Astrocyte of the hippocampus (primary cell): ENCODE measurements at places on chromosomes 7 and 10.

- DNase-seq, result no peak
These were observed 30.2 kb upstream of the ZNF467 start for GRCh38 chr7:149803551-149804074.

- DNase-seq, result no peak
These were observed 93.8 kb downstream of the ADAM12 start for GRCh38 chr10:126294451-126294850.

GRCh38 chr7:88075216-88075615 lies 141.2 kb downstream of the ADAM22 start:
- DNase-seq, result no peak

- DNase-seq, result peak; percentile 49
These were observed at the start of gene MEOX2 for GRCh38 chr7:15686295-15686956. Gene MEOX2, minus strand, starts transcription at chr7:15686683. Its CDS starts 281 bp downstream, at chr7:15686402.

DNA sequence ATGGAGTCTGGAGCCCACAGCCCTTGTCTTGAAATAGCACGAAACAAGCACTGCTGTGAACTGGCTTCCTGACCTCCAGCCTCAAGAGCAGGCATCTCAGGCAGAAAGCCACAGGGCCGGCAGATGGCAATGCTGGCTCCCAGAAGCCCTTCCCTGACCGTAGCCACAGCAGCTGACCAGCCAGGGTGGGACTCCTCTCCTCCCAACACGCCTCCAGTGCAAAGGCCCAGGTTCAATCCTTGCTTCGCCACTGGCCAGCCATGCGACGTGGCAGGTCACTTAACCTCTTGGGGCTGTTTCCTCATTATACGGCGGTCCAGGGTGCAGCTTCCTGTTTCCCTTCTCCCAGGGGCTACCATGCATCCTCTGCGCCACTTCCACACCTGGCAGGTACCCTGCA lies 12.8 kb downstream of the PRKAG2 start:
- DNase-seq, result no peak

DNA sequence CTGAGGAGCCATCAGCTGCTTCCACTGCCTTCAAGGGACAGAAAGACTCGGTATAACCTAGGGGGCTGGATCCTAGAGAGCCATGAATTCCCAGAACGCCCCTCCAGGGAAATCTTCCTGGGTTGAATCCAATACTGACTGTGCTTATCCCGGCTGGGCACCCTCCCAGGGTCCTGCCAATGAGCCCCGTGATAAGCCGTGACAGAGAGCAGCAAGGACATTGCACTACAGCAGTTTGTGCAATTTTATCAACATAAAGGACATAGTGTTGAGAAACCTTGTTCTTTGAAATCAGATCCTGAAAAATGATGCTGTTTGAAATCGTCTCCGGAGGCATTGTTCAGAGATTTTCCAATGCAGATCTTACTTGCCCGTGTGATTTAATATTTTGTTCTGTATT lies 18.8 kb downstream of the AKR1B1 start:
- DNase-seq, result no peak

DNA sequence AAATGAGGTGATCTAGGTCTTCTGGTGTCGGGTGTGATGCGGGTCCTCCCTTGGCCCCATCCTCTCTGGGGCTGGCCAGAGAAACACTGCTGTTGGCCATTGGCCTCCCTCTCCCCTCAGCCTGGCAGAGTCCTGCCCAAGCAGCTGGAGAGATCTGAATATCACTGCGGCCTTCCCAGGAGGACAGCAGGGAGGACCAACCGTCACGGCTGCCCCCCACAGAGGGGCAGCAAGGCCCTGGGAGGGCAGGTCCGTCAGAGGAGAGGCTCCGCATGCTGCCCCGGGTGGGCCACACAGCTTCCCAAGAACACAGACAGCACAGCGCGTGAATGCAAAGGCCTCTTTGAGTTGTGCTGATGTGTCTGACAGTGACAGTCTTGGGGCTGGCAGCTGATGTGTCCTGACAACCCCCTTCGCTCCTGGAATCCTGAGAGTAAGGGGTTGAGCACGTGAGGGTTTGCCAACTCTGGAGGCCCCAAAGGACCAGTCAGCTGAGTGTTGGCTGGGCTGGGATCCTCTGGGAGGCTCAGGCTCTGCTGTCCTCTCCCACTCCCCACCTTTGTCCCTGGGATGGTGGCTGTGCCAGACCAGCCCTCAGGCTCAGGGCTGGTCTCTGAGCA lies 132.5 kb upstream of the UNC5B start:
- DNase-seq, result no peak

- DNase-seq, result no peak
These were observed 12.6 kb downstream of the CYP3A5 start for GRCh38 chr7:99667179-99667578.

DNA sequence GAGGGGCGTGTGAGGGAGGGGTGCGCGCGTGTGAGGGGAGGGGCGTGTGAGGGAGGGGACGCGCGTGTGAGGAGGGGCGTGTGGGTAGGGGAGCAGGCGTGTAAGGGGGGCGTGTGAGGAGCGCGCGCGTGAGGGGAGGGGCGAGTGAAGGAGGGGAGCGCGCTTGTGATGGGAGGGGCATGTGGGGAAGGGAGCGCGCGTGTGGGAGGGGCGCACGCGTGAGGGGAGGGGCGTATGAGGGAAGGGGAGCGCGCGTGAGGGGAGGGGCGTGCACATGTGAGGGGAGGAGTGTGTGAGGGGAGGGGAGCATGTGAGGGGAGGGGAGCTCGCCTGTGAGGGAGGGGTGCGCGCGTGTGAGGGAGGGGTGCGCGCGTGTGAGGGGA lies 19.1 kb downstream of the MXI1 start:
- peak; percentile 97 for DNase-seq

DNA sequence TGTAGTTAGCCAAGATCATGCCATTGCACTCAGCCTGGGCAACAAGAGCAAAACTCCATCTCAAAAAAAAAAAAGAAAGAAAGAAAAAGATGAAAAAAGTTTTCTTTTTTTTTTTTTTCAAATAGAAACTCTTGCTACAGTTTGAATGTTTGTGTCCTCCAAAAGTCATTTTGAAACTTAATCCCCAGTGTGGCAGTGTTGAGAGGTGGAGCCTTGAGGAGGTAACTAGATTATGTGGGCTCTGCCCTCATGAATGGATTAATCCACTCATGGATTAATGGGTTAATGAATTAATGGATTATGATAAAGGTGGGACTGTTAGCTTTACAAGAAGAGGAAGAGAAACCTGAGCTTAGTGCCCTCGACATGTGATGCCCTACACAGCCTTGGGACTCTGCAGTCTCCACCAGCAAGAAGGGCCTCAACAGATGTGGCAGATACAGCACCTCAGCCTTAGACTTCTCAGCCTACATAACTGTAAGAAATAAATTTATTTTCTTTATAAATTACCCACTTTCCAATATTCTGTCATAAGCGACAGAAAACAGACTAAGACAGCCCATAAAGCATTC lies 25.1 kb downstream of the CPEB3 start:
- no peak for DNase-seq

DNA sequence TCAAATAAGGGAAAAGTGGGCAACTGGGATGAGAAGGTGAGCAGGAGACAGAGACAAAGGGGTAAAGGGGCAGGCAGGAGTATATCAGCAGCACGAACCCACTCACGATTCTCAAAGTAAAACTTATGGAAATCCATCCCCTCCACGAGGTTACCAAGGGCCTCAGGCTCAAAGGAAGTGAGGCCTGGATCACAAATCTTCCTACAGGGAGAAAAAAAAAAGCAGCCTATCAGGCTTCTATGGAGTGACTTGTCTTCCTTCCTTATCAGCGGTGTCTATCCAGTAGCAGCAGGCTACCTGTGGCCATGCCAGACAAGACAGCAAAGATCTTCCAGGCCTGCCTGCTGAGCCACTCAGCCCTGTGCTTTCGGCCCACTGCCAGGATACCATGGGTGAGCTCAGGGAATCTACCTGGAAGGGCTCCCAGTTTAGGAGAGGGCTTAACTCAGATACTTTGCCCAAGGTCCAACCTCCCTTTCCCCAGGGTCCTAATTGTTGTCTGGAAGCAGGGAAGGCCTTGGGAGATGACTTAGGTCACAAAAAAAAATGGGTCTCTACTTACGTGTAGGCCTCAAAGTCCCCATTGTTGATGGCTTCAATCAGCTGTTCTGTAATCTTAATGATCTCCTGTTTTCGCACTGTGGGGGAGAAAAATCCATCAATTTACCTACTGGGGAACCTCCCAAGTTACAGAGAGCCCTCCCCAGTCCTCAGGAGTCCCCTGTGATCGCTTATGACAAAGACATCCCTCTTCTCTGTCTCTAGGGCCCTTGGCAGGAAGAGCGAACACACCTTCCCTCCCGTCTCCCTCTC lies 5.7 kb upstream of the NDST2 start:
- DNase-seq, result no peak

DNA sequence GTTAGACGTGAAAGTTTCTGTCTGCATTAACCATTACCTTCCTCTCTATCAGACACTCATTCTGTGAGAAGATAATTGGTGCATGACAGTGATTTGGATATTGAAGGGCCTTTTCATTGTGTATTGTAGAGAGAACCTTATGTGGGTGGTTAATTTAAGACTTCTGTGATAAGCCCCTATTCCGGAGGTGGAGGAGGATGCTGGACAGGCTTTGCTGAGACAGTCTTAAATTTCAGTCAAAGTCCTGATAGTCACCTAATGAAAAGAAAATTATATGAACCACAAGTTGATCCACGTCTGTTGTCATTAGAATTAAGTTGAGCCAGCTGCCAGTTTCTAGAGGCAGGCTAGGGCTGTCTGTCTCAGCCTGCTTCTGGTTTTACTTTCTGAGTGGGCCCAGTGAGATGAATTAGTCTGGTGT lies 62.9 kb downstream of the CELF2 start:
- DNase-seq, result no peak

- DNase-seq, result no peak
These were observed 1.8 kb downstream of the UFSP1 start for GRCh38 chr7:100887516-100888290.

DNA sequence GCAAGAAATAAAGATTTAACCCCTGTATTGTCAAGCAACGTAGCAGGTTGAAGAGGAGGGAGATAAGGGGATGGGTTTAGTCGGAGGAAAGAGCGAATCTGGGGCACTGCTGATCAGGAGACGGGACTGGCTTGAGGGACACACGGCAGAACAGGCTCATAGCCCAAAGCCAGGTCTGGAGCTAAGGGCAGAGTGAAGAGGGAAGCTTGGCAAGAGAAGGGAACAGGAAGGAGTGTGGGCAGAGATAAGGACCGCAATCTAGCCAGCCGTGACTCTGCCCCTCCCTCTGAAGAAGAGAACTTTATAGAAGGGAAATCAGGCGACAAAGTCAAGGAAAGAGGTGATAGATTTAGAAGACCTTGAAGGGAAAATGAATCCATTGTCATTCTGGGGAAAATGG lies 67.6 kb downstream of the CAV1 start:
- no peak for DNase-seq

- DNase-seq, result no peak
These were observed 35.3 kb downstream of the PLPP4 start for GRCh38 chr10:120492346-120492745.
